ENCODE measurements at places on chromosomes 3 and 15. TPM values are rescaled to one million over a fixed set of nuclear protein-coding genes. Genes with fewer than 3 reads are reported as not detected.

DNA sequence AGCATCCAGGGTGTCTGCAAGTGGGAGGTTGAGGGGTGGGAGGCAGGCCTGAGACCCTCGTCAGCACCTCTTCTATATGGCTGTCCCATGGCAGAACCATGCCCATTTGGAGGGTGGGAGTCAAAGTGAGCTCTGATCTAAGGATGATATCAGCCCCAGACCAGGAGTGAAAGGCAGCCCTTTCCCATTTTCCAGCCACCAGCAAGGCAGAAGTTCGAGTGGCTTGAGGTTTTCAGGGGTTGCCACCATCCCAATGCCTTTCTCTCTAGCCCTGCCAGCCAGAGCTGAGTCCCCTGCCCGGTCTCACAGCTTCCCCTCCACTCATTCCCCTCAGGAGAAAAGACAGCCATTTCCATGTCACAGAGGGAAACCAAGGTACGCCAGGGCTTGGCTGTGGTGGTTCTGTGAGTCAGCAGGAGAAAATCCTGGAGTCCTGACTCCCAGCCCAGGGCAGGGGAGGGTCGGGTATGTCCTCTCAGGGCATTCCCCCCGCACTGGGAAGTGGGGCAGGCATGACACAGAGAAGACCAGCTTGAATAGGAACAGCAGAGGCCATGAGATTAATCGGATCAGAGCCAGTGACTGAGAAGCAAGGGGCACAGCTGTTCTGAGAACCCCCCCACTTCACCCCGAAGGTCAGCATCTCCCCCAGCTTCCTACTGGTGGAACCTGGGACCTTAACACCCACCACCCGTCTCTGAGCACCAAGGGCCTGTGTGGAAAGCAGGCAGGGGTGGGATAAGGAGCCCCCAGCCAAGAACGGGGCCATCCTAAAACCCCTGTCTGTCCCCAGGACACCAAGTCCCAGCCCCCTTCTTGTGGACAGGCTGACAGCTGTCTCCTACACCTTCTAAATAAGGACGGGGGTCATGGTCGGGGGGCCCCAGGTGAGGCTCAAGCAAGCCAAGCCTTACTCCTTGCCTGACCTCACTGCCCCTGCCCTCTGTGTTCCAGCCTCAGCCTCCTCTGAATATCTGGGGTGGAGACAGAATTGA, 965 bp upstream of the SLC38A3 start:
- H3K27ac ChIP-seq: no peak overlapping the region
- H3K27me3 ChIP-seq: no peaks in the 10 kb centered on the region
- peaks cover 17% of the 10 kb centered on the region for H3K4me1 ChIP-seq
- H3K36me3 ChIP-seq: no peaks in the 10 kb centered on the region
- H3K4me3 ChIP-seq: no peak overlapping the region

MAP6D1 gene
- 5.1 TPM for total RNA-seq

EIF5A2 gene
- total RNA-seq: 16.6 TPM

CLDN18 gene
- not detected for total RNA-seq

FEZF2 gene
- total RNA-seq: not detected

GRCh38 chr3:64188810-64189560, 36.3 kb downstream of the PRICKLE2 start:
- H3K27ac ChIP-seq: peak overlapping the region; percentile 45
- H3K27me3 ChIP-seq: no peaks in the 10 kb centered on the region
- H3K4me1 ChIP-seq: peaks cover 35% of the 10 kb centered on the region
- no peaks in the 10 kb centered on the region for H3K36me3 ChIP-seq
- peak; percentile 57 for DNase-seq

DNA sequence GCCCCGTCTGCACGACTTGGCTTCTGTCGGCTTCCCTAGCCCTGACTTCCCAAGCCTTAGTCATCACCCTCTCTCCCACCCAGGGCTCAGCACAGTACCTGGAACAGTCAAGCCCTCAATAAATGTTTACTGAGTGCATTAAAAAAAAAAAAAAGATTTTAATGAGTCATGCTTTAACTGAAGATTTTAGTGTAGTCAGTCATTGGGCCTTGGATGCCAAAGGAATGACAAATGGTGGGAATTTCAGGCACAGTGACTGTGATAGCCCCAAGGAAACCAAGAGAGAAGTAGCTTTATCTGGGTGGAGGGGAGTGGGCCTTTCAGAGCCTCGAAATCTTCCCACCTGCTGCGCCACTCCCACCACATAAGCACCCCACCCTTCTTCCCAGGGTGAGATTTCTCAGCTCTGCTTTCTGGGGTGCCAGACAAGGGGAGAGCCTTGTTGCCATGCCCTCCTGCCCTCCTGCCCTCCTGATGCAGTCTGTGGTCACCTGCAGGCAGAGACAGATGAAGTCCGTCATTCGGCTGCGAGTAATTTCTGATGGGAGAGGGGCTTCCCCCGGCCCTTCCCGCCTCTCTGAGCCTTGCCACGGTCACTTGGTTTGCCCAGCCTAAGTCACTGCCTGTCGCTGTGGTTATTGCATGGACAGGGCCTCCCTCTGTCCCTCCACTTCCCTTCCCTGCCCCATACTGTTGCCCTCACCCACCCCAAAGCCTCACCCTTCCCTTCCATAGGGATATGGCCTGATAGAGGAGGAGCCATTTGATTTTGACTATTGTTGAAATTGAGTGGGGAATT, 41.8 kb downstream of the SMAD3 start:
- no peak overlapping the region for H3K4me3 ChIP-seq
- no peaks in the 10 kb centered on the region for H3K36me3 ChIP-seq
- H3K27ac ChIP-seq: peak overlapping the region; percentile 74
- no peaks in the 10 kb centered on the region for H3K27me3 ChIP-seq

GRCh38 chr3:9198261-9198660, 51.2 kb downstream of the SRGAP3 start:
- DNase-seq: no peak
- no peaks in the 10 kb centered on the region for H3K36me3 ChIP-seq
- H3K27ac ChIP-seq: no peak overlapping the region

- H3K27me3 ChIP-seq: no peaks in the 10 kb centered on the region
- no peaks in the 10 kb centered on the region for H3K36me3 ChIP-seq
- H3K4me3 ChIP-seq: no peak overlapping the region
- no peak overlapping the region for H3K27ac ChIP-seq
- H3K4me1 ChIP-seq: no peaks in the 10 kb centered on the region
Measured at GRCh38 chr15:41891946-41892345, 1.9 kb downstream of the SPTBN5 start.

DNA sequence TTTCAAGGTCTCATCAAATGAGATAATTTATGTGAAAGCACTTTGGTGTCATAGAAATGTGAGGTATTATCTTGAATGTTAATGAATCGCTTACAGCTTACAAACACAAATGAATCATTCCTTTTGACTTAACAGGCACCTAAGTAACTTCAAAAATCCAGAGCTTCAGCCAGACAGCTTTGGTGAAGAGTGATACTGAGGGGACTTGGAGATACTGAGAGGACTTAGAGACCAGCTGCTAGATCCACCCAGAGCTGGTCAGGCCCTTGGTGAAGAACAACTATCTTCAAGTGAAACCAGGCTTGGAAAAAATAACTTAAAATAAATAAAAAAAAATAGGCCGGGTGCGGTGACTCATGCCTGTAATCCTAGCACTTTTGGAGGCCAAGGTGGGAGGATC, 16.2 kb upstream of the ZFYVE19 start:
- H3K4me1 ChIP-seq: peaks cover 28% of the 10 kb centered on the region
- H3K4me3 ChIP-seq: no peak overlapping the region
- H3K27me3 ChIP-seq: no peaks in the 10 kb centered on the region
- DNase-seq: no peak
- no peak overlapping the region for H3K27ac ChIP-seq
- H3K36me3 ChIP-seq: no peaks in the 10 kb centered on the region

DNA sequence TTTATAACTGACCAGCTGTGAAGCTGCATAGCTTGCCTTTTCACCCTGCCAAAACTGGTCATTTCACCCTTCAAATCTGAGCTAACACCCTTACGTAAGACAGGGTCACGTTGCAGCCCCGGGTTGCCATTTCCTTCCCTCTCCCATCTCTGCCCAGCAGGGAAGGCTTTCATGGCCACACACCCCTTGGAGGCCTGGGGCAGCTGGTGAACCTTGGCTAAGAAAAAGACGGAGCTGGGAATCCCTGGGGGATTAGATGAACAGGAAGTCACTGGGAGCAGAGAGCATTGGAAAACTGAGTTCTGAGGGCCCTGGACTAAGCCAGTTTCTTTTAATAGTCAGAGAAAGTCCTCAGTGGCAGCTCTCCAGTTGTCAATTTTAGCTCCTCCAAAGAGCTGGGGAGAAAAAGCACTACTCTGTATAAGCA, 67.8 kb downstream of the TTC23 start:
- H3K27ac ChIP-seq: peak overlapping the region; percentile 36
- H3K4me1 ChIP-seq: peaks cover 9% of the 10 kb centered on the region
- H3K27me3 ChIP-seq: no peaks in the 10 kb centered on the region
- no peak for DNase-seq
- H3K4me3 ChIP-seq: no peak overlapping the region

- no peak overlapping the region for H3K27ac ChIP-seq
- no peaks in the 10 kb centered on the region for H3K27me3 ChIP-seq
- H3K36me3 ChIP-seq: no peaks in the 10 kb centered on the region
- DNase-seq: no peak
- no peak overlapping the region for H3K4me3 ChIP-seq
Measured at GRCh38 chr3:57956119-57956832, 51.9 kb upstream of the FLNB start.

DNA sequence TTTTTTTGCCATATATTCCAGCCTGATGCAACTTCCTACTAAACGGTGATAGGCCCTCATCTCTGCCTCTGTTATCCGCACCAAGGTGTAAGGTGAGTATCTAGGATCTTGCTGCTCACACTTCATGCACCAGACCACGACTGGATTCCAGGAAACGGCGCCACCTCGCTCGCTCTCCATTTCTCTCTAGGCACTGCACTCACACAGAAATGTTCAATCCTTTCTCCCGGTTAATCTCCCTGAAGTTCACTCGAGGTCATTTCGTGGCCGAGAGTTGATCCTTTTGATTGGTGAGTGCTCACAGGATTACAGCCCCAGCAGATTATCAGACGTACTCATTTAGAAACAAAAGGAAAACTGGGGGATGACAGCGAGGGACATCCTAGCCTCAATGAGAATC, 28.1 kb downstream of the MCF2L2 start:
- no peaks in the 10 kb centered on the region for H3K36me3 ChIP-seq
- H3K4me3 ChIP-seq: no peak overlapping the region
- DNase-seq: no peak
- no peaks in the 10 kb centered on the region for H3K4me1 ChIP-seq

Measured in Caco-2 (cell line).